ENCODE measurements at places on chromosomes 2 and 18.

- peak; percentile 11 for DNase-seq
Measured at GRCh38 chr2:105330681-105331375, 1.3 kb upstream of the TGFBRAP1 start.

DNA sequence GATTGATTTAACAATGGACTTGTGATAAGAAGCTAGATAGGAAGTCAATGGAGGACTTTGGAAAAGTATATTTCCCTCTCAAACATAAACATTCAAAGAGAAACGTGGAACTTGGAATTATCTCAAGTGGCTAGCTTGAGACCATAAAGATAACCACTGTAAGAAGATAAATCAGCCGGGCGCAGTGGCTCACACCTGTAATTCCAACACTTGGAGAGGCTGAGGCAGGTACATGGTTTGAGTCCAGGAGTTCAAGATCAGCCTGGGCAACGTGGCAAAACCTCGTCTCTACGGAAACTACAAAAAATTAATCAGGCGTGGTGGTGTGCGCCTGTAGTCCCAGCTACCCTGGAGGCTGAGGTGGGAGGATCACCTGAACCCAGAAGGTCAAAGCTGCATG lies 405.9 kb upstream of the ACVR2A start:
- no peak for DNase-seq

GRCh38 chr18:25121442-25121841 lies 230.5 kb downstream of the ZNF521 start:
- no peak for DNase-seq

GRCh38 chr18:63697097-63697660 lies 5.6 kb upstream of the SERPINB11 start:
- DNase-seq, result no peak

GRCh38 chr2:56299171-56299691 lies 115.4 kb downstream of the CCDC85A start:
- no peak for DNase-seq

DNA sequence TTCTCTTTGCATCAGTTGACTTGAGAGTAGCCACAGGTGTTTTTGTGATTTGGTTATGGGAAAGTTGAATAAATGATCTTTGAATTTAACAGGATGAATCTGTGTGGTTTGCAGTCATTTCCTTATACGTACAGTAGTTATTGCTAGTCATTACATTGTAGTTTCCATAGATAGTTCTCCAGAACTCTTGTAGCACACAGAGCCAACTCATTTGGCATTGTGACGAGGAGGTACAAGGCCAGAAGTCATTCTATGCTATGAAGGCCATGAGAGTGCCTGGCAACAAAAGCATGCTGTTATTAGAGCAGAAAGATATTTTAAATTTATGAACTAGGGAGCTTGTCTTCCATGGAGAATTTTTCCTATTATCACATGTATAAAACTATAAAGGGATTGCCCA lies 973.0 kb upstream of the CHAC2 start:
- no peak for DNase-seq

DNA sequence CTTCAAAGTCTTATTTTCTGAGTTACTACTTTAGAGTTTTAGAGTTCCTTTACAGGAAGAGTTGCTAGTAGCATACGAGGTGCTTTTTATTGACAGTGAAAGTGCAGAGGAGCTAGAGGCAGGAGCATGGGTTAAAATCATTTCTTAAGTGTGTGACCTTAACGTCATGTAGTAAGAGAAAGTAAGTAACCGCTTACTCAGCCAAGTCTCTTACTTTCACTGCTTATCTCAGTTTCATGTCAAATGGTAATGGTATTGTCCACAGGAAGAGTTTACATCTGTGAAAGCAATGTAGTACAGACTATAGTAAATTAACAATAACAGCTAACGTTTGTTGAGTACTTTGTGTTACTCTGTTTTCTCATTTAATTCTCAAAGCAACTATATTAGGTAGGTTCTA lies 12.6 kb downstream of the NDUFAF7 start:
- DNase-seq, result peak; percentile 29

- no peak for DNase-seq
Measured at GRCh38 chr2:158484892-158485556, 28.3 kb downstream of the PKP4 start.

DNA sequence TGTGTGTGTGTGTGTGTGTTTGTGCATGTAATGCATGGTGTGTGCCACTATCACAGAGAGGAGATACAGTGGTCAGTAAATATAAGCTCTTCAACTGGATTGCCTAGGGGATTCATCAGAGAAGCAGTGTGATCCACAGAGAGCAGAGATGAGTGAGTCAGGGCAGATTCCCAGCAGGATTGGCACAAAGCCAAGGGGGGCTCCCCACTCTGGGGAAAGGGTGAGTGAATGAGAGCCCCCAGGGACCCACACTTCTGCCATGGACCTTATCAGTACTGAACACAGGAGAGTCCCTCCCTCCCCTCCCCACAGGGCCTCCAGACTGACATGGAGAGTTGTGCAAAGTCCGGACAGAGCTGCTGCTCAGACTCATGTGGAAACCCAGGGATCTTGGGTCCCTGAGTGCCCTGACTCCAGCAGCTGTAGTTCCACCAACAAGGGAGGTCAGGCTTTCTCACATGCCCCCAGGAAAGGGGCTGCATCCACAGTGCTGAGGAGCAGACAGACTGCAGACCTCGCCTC lies 748.8 kb downstream of the NR4A2 start:
- no peak for DNase-seq

- DNase-seq, result peak; percentile 22
Measured at GRCh38 chr2:101330253-101330933, 21.9 kb upstream of the RNF149 start.

DNA sequence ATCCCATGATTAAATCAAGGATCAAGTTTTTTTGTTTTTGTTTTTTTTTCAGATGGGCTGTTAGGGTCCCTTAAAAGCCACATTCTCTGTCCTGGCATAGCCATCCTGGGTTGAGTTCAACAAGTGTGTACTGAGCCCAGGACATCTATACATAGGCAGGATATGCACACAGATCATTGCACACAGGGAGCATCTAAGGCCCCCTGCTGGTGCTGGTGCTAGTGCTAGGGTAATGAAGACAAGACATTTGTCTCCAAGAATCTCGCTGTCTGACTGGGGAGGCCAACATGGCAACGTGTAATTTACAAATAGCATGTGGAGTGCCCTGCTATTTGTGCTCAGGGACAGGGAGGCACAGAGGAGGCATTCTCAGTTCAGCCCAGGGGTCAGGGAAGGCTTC lies 124.5 kb downstream of the VAPA start:
- DNase-seq, result no peak

GRCh38 chr2:99960790-99961189 lies 181.6 kb downstream of the AFF3 start:
- DNase-seq, result no peak

GRCh38 chr2:151251012-151251411 lies 10.7 kb downstream of the RBM43 start:
- no peak for DNase-seq

GRCh38 chr2:160650196-160651118 lies 156.8 kb upstream of the RBMS1 start:
- peak; percentile 12 for DNase-seq

GRCh38 chr2:235511187-235511661 lies 17.4 kb downstream of the AGAP1 start:
- no peak for DNase-seq

DNA sequence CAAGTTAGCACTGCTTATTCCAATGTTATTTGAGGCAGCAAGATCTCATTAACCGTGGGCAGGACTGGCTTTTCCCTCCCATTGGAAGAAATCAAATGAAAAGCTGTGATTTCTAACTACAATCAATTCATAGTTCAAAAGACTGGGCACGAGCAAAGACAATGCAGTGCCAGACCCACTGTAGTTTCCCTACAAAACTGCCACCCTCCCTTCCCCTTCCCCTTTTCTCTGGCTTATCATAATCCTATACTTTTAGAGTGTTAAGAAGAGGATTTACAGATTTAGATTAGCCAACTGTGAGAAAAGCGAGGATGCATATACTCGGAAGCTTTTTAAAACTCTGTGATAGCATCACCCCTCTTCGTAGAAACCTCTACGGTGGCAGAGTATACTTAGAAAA lies 260.4 kb downstream of the STK39 start:
- DNase-seq, result no peak

DNA sequence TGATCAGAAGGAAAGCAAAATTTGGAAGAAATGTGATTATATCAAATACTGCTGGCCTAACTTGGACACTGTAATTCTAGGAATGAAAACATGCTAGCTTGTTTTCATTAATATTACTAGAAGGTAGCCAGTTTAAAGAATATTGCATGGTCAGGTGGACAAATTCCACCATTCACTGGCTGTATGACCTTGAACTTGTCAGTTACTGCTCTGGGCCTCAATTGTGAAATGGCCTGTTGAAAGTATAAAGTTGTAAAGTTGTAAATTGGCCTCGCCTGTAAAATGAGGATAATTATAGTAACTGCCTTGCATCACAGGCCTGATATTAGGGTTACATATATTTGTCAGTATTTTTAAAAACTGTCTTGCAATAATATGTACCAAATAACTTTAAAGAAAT lies 398.4 kb upstream of the CHST9 start:
- DNase-seq, result no peak

DNA sequence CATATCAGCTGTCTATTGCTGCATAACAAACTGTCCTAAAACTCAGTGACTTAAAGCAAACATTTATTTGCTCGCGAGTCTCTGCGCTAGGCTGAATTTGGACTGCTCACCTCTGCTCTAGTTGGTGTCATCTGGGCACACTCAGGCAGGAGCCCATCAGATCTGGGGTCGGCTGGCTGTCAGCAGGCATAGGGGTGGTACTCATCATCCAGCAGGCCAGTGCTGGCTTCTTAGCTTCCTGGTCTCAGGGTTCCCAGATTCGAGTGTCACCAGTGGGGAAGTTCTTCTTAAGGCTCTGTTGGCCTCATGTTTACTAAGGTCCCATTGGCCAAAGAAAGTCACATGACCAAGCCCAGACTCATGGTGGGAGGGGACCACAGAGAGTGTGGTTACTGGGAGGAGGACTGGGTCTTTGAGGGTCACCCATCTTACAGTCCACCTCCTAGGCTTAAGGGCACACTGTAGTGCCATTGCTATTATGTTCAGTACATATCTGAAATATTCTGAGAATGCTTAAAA lies 71.6 kb upstream of the ATG16L1 start:
- peak; percentile 14 for DNase-seq

- no peak for DNase-seq
Measured at GRCh38 chr2:233807215-233807865, 29.2 kb downstream of the MROH2A start.

- no peak for DNase-seq
Measured at GRCh38 chr2:190512539-190513095, 21.9 kb downstream of the NEMP2 start.

DNA sequence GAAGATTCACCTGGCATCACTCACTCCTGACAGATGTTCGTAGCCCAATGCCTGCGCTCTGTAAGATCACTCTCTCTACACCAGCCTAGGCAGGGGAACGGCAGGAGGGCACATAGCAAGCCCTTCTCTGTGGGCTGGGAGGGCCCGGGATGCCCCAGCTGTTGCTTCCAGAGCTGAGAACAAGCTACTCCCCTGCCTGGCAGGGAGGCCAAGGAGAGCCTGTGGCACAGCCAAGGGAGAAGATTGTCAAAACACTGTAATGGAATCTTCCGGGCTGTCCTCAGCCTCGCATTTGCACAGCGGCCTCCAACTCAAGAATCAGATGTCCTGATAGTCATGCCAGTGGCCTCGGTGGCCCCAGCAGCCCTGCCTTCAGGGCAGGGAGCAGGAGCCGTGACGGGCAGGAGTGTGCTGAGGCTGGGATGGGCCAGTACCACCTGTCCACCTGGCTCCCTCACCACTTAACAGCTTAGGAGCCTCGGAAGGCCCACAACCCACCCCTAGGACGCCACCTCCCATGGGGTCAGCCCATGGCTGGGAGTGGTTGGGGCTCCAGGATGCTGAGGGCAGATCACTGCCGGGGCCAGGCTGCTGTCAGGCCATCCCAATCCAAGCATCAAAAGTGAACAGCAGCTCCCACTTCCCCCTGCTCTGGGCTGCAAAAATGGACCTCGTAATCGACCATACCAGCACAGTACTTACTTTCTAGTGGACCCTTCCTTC lies 21.9 kb upstream of the SLC35F6 start:
- DNase-seq, result no peak

DNA sequence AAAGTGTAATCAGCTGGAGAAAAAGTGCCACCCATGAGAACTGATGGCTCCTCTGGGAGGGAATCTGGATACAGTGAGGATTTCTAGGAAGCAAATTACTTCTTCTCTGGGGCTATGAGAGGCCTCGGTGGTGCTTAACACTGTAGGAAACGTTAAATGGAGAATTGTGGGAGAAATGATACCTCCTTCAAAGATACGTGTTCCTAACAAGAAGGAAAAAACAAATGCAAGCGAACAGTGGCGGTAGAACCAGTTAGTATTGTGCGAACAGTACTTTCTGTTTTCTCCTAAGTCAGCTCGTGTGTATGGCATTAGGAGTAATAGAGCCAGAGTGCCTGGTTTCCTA lies 587 bp upstream of the MTIF2 start:
- DNase-seq, result no peak

GRCh38 chr2:215750763-215751162 lies 262.6 kb downstream of the MREG start:
- DNase-seq, result peak; percentile 7

DNA sequence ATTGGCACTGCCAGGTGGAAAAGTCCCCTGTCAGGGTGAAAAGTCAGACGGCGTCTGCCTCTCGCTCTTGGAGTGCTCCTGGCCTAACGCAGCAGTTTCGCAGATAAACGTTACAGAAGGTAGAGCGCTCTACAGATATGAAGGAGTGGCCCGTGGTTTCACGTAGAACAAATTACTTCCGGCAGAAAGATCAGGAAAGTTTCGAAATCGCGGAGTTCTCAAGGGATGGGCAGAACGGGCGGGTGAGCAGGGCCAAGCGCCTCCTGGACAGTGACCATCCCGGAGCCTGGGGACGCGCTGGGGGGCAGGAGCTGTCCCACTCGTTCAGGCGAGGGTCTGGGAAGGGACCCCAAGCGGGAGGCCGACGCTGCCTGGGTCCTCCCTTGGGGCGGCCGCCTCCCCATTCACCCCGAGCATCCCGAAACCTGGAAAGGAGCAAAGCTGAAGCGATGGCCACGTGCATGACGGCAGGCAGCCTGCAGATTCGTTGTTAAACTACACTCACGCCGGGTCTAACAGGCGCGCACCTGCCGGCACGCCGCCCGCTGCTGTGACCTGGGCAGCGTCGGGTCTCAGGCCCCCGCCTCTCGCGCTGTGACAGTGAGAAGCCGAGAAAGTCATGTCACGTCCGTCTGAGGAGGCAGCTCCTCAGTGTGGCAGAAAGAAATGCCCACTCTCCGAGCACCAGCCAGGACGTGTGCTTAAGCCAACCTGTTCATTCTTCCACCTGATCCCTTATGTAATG lies 122.9 kb upstream of the SALL3 start:
- DNase-seq, result no peak

DNA sequence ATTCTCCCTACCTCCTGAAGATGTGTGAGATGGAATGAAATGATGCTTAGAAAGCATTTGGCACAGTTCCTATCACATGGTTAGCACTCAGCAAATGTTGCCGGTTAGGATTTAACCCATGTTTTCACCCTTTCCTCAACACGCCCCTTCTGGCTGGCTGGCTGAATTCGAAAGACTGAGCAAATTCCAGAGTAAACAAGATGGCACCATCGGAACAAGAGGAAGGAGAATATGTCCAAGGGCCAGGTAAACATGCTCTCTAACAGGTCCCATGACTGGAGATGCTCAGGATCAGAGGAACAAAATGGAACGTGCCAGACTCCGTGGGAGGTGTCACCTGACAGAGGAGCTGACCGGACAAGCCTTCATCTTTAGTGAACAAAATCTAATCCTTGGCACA lies 145.6 kb downstream of the ANKRD44 start:
- DNase-seq, result no peak

GRCh38 chr2:148885209-148885608 lies 10.2 kb downstream of the KIF5C start:
- DNase-seq, result no peak
